ENCODE measurements at places on chromosomes 7 and 10. TPM values are rescaled to one million over a fixed set of nuclear protein-coding genes. Genes with fewer than 3 reads are reported as not detected.

DNA sequence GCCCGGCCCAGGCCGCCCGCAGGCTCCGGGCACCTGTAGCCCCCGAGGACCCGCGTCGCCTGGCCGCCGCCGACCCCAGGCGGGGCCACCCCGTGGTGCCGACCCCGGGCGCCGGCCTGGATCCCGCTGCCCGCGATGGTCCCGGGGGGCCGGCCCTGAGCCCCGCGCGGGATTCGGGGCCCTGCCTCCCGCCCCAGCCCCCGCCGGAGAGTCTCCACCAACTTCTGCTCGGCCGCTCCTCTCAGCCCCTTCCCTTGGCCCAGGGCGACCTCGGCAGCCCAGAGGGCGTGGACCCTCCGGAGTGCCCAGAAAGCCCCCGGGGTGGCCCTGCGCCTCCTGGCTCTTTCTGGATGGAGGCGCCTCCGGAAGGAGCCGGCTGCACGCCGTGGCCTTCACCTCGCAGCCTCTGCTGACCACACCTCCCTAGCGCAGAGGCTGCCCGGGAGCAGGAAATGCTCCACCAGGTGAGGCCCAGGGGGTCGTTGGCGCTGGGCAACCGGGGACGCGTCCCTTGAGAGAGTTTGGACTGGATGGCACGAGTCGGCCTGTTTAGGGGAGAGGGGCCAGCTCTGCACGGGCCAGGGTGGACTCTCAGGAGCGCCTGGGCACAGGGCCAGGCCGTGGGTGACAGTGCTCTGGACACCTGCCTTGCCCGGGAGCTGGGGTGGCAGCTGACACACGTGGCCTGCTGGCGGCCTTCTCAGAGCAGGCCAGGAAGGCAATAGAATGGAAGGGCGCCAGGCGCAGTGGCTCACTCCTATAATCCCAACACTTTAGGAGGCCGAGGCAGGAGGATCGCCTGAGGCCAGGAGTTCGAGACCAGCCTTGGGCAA lies 529 bp downstream of the ZNF853 start:
- H3K4me1 ChIP-seq: peaks cover 9% of the 10 kb centered on the region
- peak overlapping the region; percentile 57 for H3K4me3 ChIP-seq
- peaks cover 1% of the 10 kb centered on the region for H3K36me3 ChIP-seq
- peak; percentile 18 for DNase-seq
- peaks cover 4% of the 10 kb centered on the region for H3K27me3 ChIP-seq
- H3K27ac ChIP-seq: no peak overlapping the region

DNA sequence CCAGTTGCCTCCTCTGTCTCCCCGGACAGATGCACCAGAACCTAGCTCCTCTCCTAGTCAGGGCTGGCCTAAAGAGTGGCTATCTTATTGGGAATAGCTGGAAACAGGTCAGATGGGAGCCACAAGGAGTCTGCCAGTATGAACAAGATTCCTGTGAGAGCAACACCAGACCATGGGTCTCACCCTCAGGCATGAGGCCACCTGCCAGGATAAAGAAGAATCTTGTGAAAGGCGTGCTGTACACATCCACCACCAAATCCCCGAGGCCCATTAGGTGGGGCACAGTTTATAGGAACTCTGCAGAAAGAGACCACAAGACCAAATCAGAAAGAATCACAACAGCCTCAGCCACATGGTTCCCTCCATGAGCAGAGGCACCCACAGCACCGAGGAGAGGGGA lies 325.9 kb downstream of the TNS3 start:
- H3K4me1 ChIP-seq: peaks cover 30% of the 10 kb centered on the region
- H3K36me3 ChIP-seq: peaks cover 6% of the 10 kb centered on the region
- H3K27ac ChIP-seq: no peak overlapping the region
- DNase-seq: no peak
- H3K4me3 ChIP-seq: peak overlapping the region; percentile 64

- H3K27ac ChIP-seq: peak overlapping the region; percentile 40
- DNase-seq: no peak
- H3K36me3 ChIP-seq: peaks cover 20% of the 10 kb centered on the region
- peaks cover 51% of the 10 kb centered on the region for H3K4me1 ChIP-seq
- peak overlapping the region; percentile 20 for H3K4me3 ChIP-seq
These were observed 174.8 kb downstream of the RTKN2 start for GRCh38 chr10:62093863-62094291.

Gene ING3
- 26.9 TPM for total RNA-seq

- no peak overlapping the region for H3K27ac ChIP-seq
- no peaks in the 10 kb centered on the region for H3K36me3 ChIP-seq
- no peak overlapping the region for H3K4me3 ChIP-seq
- DNase-seq: no peak
These were observed 49.6 kb upstream of the SORCS3 start for GRCh38 chr10:104591441-104591840.

GRCh38 chr7:104903044-104903443 lies 111.0 kb upstream of the KMT2E start:
- peaks cover 25% of the 10 kb centered on the region for H3K4me1 ChIP-seq
- no peaks in the 10 kb centered on the region for H3K36me3 ChIP-seq
- DNase-seq: no peak
- H3K4me3 ChIP-seq: no peak overlapping the region
- no peak overlapping the region for H3K27ac ChIP-seq

Gene NEUROD6
- not detected for total RNA-seq

- H3K27ac ChIP-seq: no peak overlapping the region
- no peak for DNase-seq
- no peaks in the 10 kb centered on the region for H3K27me3 ChIP-seq
- H3K4me1 ChIP-seq: no peaks in the 10 kb centered on the region
- H3K4me3 ChIP-seq: no peak overlapping the region
- H3K36me3 ChIP-seq: peaks cover 3% of the 10 kb centered on the region
These were observed 14.2 kb downstream of the ENTPD7 start for GRCh38 chr10:99673492-99673891.

Gene PRXL2A
- 161 TPM for total RNA-seq

DNA sequence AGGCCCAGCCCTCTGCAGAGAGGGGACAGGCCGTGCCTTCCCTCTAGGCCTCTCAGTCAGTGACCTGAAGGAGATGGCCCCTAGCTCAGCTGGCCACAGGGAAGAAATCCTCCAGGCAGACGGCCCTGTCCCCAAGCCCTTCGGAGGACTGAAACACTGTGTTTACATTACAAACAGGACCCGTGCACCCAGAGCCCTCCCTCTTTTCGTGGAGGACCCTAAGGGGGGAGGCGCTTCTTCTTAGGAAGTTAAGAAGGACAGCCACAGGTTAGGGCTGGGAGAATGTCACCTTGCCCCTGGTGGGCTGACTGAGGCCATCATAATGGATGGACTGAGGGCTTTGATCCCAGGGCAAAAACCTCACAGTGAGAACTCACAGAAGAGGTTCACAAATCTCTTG lies 154.9 kb downstream of the SLIT1 start:
- H3K27ac ChIP-seq: no peak overlapping the region
- no peak overlapping the region for H3K4me3 ChIP-seq
- no peaks in the 10 kb centered on the region for H3K36me3 ChIP-seq
- no peaks in the 10 kb centered on the region for H3K4me1 ChIP-seq
- DNase-seq: no peak

Gene LBX1
- 1.0 TPM for total RNA-seq

GRCh38 chr7:92680442-92680841 lies 90.3 kb upstream of the FAM133B start:
- H3K36me3 ChIP-seq: peaks cover 2% of the 10 kb centered on the region
- H3K4me1 ChIP-seq: peaks cover 15% of the 10 kb centered on the region
- DNase-seq: no peak
- no peak overlapping the region for H3K27ac ChIP-seq
- H3K27me3 ChIP-seq: no peaks in the 10 kb centered on the region
- H3K4me3 ChIP-seq: no peak overlapping the region

DNA sequence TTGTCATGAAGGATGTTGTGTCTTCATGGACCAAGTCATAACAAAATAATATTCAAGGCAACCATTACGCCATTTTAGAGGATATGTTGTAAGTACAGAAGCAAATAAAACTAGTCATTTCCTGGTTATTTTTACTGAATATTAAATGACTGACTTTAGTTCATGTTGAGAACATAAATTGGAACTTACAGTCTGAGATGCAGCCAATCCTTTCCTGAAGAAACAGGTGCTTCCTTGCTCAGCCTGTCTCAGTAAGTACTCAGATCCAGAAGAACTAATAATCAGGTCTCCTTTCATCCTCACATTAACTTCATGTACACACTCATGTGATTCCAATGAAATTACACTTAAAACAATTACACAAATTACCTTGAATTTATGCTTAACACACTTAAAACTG lies 12.3 kb downstream of the SEMA3A start:
- no peaks in the 10 kb centered on the region for H3K36me3 ChIP-seq
- H3K27me3 ChIP-seq: no peaks in the 10 kb centered on the region
- no peak for DNase-seq
- H3K27ac ChIP-seq: no peak overlapping the region
- H3K4me3 ChIP-seq: no peak overlapping the region

DNA sequence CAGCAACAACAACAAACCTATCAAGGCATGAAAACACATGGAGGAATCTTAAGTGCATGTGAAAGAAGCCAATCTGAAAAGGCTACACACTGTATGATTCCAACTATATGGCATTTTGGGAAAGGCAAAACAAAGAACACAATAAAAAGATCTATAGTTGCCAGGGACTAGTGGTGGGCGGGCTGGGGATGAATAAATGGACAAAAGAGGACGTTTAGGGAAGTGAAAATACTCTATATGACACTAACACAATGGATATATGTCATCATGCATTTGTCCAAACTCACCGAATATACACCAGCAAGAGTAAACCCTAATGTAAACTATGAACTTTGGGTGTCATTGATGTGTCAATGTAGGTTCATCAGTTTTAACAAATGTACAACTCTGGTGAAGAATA lies 89.1 kb downstream of the SEMA3E start:
- DNase-seq: no peak
- H3K27ac ChIP-seq: no peak overlapping the region
- peaks cover 5% of the 10 kb centered on the region for H3K4me1 ChIP-seq
- no peaks in the 10 kb centered on the region for H3K27me3 ChIP-seq
- no peaks in the 10 kb centered on the region for H3K36me3 ChIP-seq

- H3K36me3 ChIP-seq: no peaks in the 10 kb centered on the region
- H3K4me1 ChIP-seq: peaks cover 5% of the 10 kb centered on the region
- no peak overlapping the region for H3K27ac ChIP-seq
- DNase-seq: no peak
- H3K4me3 ChIP-seq: no peak overlapping the region
- no peaks in the 10 kb centered on the region for H3K27me3 ChIP-seq
These were observed 56.6 kb upstream of the STEAP4 start for GRCh38 chr7:88363249-88363648.

DNA sequence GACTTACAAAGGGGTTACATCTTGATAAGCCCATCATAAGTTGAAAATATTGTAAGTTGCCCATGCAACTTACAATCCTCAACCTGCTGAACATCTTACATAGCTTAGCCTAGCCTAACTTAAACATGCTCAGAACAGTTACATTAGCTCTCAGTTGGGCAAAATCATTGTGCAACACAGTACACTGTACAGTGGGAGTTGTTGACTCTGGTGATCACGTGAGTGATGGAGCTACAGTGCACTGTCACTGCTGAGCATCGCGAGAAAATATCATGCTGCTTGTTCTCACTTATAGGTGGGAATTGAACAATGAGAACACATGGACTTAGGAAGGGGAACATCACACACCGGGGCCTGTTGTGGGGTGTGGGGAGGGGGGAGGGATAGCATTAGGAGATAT lies 214.9 kb upstream of the ZMIZ1 start:
- no peak overlapping the region for H3K27ac ChIP-seq
- no peaks in the 10 kb centered on the region for H3K27me3 ChIP-seq
- peaks cover 10% of the 10 kb centered on the region for H3K4me1 ChIP-seq
- H3K4me3 ChIP-seq: no peak overlapping the region
- H3K36me3 ChIP-seq: no peaks in the 10 kb centered on the region

- no peak overlapping the region for H3K4me3 ChIP-seq
- H3K4me1 ChIP-seq: no peaks in the 10 kb centered on the region
- H3K27ac ChIP-seq: no peak overlapping the region
- no peaks in the 10 kb centered on the region for H3K27me3 ChIP-seq
- DNase-seq: no peak
These were observed 194.7 kb downstream of the SNX13 start for GRCh38 chr7:17745610-17746009.

GRCh38 chr7:137882806-137883205 lies 36.0 kb upstream of the DGKI start:
- H3K36me3 ChIP-seq: peaks cover 52% of the 10 kb centered on the region
- DNase-seq: no peak
- H3K27me3 ChIP-seq: no peaks in the 10 kb centered on the region
- H3K27ac ChIP-seq: no peak overlapping the region
- H3K4me1 ChIP-seq: peaks cover 37% of the 10 kb centered on the region

Gene NUPR2
- not detected for total RNA-seq

- H3K4me1 ChIP-seq: no peaks in the 10 kb centered on the region
- H3K27me3 ChIP-seq: peaks cover 10% of the 10 kb centered on the region
- no peaks in the 10 kb centered on the region for H3K36me3 ChIP-seq
- H3K27ac ChIP-seq: no peak overlapping the region
- DNase-seq: no peak
- H3K4me3 ChIP-seq: no peak overlapping the region
These were observed 14.7 kb upstream of the FAM171A1 start for GRCh38 chr10:15385552-15386455.

DNA sequence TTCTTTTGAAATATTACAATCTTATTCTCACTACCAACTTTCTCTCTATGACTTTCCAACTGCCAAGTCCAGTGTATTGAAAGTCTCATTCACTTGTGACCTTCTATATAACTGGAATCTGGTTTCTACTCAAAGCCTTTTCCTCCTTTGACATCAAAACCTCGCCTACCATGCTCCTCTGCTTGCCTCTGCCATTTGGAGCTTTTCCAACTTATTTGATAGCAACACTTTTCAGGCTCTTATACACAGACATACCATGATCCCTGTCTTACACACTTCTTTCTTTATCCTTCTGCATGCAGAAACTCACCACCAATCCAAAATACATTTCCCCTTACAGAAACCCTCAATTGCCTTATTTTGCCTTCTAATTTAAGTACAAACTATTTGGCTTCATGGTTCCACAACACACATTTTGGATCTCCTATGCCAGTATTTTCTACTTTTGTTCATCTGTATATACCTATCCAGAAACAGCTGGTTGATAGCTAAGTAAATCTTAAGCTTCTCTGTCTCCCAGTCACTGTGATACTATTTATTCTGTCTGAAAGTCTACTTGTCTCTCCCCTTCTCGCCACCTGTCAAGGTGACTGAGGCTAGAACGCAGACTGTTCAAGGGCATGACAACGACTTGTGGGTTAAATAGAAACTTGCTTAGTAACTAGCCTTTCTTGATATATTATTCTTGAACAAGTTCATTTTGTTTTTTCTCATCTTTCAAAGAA lies 22.4 kb downstream of the GNG11 start:
- H3K4me3 ChIP-seq: no peak overlapping the region
- H3K27ac ChIP-seq: no peak overlapping the region
- no peak for DNase-seq
- H3K36me3 ChIP-seq: no peaks in the 10 kb centered on the region

Gene AHR
- 12.1 TPM for total RNA-seq

Gene FAM25A
- total RNA-seq: not detected

GRCh38 chr7:107044347-107045194 lies at the start of gene PRKAR2B:
Gene PRKAR2B (plus strand): TSS chr7:107044705. CDS start chr7:107044908, 203 bp downstream.
- peak within 1 kb of the TSS; percentile 23 for H3K27ac ChIP-seq
- peaks cover 25% of the 10 kb centered on the region for H3K4me1 ChIP-seq
- DNase-seq: peak; percentile 75
- H3K36me3 ChIP-seq: peaks cover 2% of the 10 kb centered on the region
- no peaks in the 10 kb centered on the region for H3K27me3 ChIP-seq
